Stimulated activated CD4-positive, alpha-beta T cell treated with anti-CD3 and anti-CD28 coated beads, Interleukin-4, amount 100 ng/mL, for 24 hours (primary cell): ENCODE measurements at places on chromosomes 2 and 18.

- DNase-seq: no peak
Observed at GRCh38 chr2:109604597-109604996, 9.2 kb downstream of the SEPTIN10 start.

DNA sequence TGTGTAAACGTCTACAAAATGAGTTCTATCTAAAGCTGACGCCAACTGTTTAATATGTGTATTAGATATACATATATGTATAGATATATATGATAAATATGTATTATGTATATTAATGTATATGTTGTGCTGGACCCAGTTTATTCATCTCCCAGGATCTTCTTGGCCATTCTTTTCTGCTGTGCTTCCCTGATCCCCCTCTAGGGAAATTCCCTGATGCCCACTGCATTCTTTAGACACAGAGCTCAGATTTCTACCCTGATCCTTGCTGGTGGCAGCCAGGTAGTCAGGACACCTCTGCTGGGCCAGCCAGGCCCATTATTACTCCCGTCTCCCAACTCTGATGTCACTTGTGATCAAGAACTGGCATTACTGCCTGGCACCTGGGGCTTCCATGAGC is 292.0 kb downstream of the PTPRM start:
- DNase-seq: no peak

GRCh38 chr2:46030330-46030729 is 266.9 kb upstream of the EPAS1 start:
- DNase-seq: no peak

- DNase-seq: peak; percentile 5
Observed at GRCh38 chr2:202377207-202377761, 1.2 kb downstream of the BMPR2 start.

DNA sequence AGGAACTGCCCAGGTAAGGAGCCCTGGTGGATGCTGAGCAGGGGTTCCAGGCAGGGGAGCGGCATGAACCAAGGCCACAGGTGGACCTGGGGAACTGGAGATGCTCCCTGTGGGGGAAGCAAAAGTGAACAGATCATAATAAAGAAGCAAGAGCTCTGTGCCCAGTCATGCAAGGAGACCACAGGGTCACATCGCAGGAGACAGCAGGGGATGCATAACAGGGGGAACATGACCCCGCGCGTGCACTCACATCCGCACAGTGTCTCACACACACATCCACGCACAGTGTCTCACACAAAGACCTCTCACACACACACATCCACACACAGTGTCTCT is 473.3 kb upstream of the HS6ST1 start:
- no peak for DNase-seq

GRCh38 chr18:31965316-31965970 is 22.5 kb upstream of the TRAPPC8 start:
- DNase-seq: no peak

DNA sequence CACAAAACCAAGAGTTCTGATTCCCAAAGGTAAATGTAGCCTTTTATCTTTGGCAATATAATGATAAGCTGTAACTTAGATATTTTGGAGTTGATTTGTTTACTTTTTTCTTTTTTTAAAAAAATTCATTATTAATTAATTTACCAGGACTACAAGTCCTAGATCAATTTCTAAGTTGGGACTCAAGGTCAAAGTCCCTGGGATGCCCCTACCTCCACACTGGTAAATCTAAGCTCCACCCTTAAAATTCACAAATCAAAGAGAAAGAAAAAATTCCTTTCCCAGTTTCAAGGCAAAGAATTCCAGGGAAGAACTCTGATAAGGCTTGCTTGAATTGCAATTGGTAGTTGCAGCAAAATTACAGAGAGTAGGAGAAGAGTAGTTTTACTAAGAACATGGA is 71.3 kb downstream of the MDH1 start:
- DNase-seq: no peak

DNA sequence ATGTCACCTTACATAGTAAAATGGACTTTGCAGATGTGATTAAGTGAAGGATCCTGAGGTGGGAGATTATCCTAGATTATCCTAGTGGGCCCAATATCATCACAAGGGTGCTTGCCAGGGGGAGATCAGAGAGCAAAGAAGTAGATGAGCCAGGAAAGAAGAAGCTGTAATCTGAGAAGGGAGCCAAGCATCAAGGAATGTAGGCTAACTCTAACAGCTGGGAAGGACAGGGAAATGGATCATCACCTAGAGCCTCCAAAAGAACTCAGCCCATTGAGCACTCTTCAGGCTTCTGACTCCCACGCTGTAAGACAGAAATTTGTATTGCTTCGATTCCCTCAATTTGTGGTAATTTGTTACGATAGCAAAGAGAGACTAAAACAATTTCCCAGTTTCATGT is 309.9 kb downstream of the LRP1B start:
- no peak for DNase-seq

DNA sequence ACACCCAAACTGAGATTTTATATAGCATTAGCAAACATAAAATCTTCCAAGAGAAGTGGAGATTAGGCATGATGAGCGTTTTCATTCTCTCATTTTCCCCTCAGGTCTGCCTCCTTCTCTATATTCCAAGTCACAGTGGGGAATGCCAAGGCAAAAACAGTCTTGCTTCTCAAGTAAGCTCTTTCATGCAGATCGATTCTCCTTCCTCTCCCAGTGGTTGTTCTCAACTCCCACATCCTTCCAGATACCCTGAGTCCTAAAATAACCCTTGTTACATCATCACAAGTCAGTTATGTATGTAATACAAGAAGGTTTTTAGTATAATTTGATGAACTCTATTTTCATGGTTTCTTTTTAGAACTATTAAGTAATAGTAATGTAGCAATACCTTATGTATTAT is 150.6 kb downstream of the TXNL1 start:
- DNase-seq: no peak

DNA sequence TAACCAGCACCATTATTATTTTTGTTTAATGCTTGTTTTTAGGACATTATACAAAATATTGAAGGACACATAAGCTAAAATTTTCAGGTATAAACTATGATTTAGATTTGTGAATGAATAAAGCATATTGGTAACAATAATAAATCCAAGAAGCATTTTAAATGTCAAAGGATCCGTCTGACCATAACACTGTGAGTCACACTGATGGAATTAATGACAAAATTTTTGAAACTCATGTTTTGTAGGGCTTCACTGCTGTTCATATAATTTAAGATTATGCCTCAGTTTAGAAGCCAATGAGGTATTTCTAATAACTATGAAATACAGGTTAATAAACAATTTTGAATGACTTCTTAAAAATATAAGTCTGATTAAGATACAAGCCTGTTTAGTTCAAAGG is 124.6 kb downstream of the TMEFF2 start:
- no peak for DNase-seq

DNA sequence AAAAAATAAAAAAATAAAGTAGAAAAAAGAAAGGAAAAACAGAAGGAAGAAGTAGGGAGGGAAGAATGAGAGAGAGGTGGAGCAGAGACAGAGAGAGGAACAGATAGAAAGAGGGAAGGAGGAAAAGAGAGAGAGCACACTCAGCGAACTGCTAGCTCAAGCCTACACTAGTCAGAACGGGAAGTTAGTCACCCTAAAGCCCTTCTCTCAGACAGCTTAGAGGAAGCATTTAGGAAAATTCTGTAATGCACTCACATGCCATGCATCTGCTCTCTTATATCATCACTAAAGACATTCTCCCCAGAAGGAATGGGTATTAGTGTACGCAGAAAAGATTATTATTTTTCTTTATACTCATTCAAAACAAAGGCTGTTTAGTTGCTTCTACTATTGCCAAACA is 68.1 kb upstream of the SULT1C3 start:
- DNase-seq: no peak

DNA sequence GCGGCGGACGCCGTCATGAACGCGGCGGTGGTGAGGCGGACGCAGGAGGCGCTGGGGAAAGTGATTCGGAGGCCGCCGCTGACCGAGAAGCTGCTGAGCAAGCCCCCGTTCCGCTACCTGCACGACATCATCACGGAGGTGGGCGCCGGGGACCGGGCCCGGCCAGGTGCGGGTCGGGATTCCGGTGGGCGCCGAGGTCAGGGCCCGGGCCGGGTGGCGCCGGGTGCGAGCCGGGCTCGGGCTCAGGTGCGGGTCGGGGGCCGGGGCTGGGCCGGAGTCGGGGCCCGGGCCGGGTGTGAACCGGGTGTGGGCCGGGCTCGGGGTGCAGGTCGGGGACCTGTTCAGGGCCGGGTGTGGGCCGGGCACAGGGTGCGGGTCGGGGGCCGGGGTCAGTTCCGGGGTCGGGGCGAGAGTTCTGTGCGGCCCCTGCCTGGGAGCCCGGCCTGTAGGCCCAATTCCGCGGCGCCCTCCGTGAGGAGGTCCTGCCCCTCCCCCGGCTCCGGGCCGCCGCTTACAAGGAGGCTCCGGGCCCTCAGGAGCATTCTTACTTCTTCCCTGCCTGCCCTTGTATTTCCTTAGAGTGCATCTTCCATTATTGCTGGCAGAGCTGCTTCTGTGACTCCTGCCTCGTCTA is 447 bp downstream of the TRAF3IP1 start:
- DNase-seq: no peak

DNA sequence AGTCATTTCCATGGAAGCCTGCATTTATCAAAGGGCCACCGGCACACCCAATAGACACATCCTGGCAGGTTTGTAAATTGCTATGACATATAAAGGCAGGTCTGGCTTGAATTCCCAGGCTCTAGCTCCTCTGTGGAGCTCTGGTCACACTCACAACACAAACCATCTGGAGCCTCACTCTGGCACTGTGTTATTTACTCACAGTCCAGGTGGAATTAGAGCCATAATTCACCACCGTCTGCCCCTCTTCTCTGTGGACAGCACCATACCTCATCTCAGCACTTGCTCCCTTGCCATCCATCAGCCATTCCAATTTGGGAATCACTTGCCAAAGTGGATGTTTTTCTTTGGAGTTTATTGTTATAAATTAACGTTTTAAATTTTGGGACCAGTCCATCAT is 84.3 kb upstream of the OSR1 start:
- no peak for DNase-seq

DNA sequence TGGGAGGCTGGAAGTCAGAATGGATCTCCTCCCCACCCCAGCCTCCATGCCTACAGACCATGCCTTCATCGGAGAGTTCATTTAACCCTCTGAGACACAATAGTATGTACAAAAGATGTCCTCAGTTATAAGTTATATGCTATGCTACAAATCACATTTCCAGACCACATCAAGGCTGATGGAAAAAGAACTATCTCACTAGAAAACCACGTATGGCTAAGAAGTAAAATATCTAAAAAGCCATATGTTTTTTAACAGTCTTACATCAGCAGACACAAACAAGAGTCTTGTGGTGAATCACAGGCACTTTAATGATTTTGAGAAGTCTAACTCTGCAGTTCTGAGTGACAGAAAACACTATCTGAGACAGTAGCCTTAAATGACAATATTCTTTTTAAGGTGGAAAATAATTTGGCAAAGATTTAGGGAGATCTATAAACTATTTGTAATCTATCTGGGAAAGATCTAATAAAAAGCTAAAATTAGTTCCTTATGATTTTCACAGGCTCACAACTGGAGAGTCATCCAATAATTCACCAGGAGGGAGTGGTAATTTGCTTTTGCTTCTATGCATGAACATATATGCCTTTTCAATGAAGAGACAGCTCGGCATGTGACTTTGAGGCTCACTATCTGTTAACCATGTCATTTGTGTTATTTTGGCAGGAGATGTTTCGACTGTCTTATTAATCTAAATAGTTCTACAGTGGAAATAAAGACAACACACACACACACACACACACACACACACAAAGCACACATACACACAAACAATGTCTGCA is 197.5 kb downstream of the IRS1 start:
- DNase-seq: no peak

DNA sequence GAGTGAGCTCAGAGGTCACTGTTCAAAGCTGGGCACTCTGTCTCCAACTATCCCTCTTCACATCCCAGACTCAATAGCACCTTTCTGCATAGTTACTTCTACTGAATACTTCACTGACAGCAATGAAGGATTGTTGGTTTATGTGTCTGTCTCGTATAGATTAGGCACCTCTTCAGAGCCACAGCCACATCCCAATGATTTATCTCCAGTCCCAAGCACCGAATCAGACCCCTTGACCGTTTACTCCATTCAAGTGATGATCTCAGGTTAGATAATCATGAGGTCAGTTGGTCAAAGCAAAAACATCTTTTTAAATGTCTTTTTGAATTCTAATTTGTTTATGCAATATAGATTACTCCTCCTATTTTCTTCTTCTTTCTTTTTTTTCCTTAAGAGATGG is 14.7 kb downstream of the NEDD4L start:
- DNase-seq: no peak

GRCh38 chr2:171404261-171404660 is 29.5 kb downstream of the METTL8 start:
- DNase-seq: no peak

DNA sequence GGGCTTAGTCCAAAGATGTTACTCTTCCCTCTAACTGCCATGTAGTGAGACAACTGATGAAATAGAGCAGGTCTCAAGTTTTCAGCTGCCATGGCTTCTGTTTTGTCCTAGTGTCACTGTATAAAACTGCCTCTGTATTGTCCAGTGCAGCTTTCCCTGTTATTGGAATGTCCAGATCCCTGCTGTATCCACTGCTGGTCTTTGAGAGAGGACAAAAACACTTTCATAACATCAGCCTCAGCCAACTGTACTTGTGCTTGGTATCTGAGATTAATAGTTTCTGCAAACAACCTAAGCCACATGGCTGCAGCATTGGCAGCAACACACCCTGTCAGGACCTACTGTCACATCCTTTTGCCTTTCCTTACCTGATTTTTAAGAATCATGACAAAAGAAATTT is 480.2 kb downstream of the LPIN1 start:
- DNase-seq: no peak

GRCh38 chr18:6373187-6373586 is 41.5 kb downstream of the L3MBTL4 start:
- no peak for DNase-seq

- no peak for DNase-seq
Observed at GRCh38 chr2:84855731-84856130, 25.2 kb downstream of the TRABD2A start.

- DNase-seq: no peak
Observed at GRCh38 chr18:54690198-54690597, 99.2 kb downstream of the DYNAP start.

DNA sequence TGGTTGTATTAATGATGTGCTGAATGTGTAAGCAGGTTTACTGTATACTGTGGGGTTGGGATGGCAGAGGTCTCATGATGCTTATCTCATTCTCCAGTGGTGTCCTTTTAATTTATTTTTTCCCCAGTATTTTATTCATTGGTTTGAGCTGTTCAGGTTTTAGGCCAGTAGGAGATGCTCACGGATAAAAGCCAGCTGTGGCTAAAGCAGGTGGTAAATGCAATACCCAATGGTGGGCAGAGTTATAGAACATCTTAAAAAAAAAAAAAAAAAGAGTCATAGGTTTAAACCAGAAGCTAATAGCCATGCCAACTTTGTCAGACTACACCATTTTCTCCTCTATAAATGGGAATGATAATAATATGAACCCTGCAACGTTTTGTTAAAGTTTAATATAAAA is 57.8 kb upstream of the NEUROD1 start:
- DNase-seq: no peak

DNA sequence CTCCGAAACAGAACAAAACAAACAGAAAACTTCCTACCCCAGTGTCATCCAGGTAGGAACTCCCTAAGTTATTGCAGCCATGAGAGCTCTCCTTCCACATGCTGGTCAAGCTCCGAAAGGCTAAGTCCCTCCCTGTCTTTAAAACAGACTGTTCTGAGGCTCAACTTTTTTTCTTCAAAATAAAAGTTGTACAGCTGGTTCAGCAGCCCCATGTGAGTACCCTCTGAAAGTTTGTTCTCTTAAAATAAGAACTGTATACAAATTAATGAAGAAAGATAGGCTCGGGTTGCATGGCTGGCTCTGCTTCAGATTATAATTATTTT is at the start of gene PDE1A:
Gene PDE1A (minus strand): TSS at position 119 of the 323 bp plus-strand sequence.
- DNase-seq: no peak
